Karpas-422 (cell line): ENCODE measurements at places on chromosomes 6 and 20. TPM values are rescaled to one million over a fixed set of nuclear protein-coding genes. Genes with fewer than 3 reads are reported as not detected.

- no peak for DNase-seq
Observed at GRCh38 chr6:37637562-37638413, 59.9 kb downstream of the MDGA1 start.

- DNase-seq, result no peak
Observed at GRCh38 chr6:89254569-89254968, 37.4 kb upstream of the GABRR1 start.

DNA sequence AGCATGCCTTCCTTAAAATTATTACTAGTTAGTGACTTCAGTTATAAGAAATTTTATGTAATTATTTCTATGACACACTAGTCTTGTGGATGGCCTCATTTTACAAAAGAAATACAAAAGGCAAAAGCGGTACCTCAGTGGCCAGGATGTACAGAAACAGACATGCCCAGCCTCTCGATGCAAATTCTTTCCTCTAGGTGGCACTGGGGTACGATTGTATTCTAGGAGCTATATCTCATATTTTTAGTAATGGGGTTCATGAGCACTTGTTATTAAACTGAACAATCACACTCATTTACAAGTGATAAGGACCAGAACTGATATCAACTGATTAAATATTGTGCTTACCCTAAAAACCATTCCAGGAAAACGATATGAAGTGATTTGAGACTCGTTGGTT, 59.8 kb downstream of the SOD2 start:
- peak; percentile 80 for DNase-seq

GRCh38 chr6:113317891-113318574, 539.1 kb upstream of the MARCKS start:
- no peak for DNase-seq

DNA sequence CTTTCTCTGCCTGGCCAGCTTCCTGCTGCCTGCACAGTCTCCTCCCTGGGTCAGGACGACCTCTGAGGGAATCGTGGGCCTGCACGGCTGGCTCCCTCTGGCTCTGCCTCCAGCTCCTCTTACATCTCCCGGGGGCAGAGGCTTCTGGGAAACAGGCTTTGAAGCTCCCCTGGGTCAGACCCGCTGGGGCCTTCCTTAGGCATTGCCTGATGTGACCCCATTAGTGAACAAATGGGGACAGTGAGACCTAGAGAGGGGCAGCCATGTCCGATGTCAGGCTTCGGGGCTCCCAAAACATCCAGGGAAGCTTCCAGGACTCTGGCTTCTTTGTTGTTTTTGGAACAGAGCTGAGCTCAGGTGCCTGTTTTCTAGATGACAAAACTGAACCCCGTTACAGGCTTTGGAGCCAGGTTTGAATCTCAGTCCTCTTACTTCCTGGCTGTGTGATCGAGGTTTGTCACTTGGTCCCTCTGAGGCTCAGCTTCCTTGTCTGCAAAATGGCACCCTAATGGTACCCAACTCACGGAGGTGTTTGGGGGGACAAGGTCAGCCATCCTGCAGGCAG, 94.3 kb downstream of the CEBPB start:
- no peak for DNase-seq

The FOXA2 gene
- not detected in 2 replicates for total RNA-seq

The PIM1 gene
- 1.9 and 4.0 TPM in 2 replicates for total RNA-seq

The HFE gene
- total RNA-seq, result 0.04 and 0.19 TPM in 2 replicates

The TMEM244 gene
- not detected in 2 replicates for total RNA-seq
